Panc1 (cell line): ENCODE measurements at places on chromosomes 3 and 15.

GRCh38 chr3:69853027-69853426 lies 113.8 kb downstream of the MITF start:
- no peak for DNase-seq

GRCh38 chr3:79148786-79149185 lies 619.0 kb downstream of the ROBO1 start:
- DNase-seq: no peak

DNA sequence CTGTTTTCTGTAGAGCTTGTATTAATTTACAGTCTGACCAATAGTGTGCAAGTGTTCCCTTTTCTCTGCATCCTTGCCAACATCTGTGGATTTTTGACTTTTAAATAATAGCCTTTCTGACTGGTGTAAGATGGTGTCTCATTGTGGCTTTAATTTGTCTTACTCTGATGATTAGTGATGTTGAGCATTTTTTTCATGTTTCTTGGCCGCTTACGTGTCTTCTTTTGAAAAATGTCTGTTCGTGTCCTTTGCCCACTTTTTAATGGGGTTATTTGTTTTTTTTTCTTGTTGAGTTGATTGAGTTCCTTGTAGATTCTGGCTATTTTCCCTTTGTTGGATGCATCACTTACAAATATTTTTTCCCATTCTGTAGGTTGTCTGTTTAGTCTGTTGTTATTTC lies 7.6 kb upstream of the ACOX2 start:
- no peak for DNase-seq

DNA sequence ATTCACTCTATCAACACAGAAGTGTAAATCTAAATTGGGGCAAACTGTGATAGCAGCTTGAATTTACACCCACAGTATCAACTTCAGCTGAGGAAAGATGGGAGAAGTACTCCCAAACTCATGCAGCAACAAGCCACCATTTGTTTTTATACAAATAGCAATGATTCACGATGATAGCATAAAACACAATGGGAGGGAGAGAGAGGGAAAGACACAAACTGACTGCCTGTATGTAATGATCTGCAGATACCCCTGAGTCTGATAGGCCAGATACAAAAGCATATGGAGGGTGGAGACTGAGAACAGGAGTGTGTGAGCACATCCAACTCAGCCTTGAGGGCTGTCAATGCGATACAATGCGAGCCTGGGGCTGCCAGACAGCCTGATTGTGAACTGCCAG lies 79.2 kb downstream of the CNTN3 start:
- no peak for DNase-seq
